ENCODE measurements at places on chromosomes 11 and 22. TPM values are rescaled to one million over a fixed set of nuclear protein-coding genes. Genes with fewer than 3 reads are reported as not detected.

DNA sequence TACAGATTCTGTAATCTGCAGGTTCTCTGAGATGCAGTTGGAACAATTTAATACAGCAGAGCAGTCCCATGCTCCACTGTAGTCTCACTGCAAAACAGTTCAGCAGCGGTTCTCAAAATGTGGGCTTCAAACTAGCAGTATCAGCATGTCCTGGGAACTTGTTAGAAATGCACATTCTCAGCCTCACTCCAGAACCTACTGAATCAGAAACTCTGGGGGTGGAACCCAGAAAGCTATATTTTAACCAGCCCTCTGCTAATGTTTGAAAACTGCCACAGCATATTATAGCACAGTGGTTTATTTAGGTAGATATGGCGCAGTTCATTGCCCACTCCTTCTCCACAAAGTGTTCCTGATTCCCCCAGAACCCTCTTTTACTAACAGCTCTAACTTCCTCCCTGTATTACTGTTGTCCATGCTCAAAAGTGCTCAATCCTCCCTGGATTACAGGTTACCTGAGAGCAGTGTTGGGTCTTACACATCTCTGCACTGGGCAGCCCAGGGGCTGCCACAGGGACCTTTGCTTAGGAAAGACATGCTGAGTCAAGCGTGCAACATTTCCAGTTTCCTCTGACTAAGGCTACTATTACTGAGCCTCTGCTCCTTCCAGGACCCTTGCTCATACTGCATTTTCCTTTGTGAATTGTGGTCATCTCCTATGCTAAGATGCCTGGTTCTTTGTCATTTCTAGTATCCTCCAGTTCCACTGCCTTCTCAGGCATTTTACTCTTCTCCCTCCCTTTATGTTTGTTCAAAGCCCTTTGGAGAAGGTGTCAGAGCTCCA is 7.7 kb upstream of the DGAT2 start:
- H3K36me3 ChIP-seq = no peaks in the 10 kb centered on the region
- no peak overlapping the region for H3K27ac ChIP-seq
- DNase-seq = peak; percentile 52
- H3K4me1 ChIP-seq = peaks cover 5% of the 10 kb centered on the region

GRCh38 chr22:20523086-20523983 is 15.9 kb downstream of the MED15 start:
- peak overlapping the region; percentile 58 for H3K27ac ChIP-seq
- DNase-seq = peak; percentile 62
- H3K36me3 ChIP-seq = peaks cover 2% of the 10 kb centered on the region
- H3K4me1 ChIP-seq = peaks cover 26% of the 10 kb centered on the region
- H3K27me3 ChIP-seq = no peaks in the 10 kb centered on the region

DNA sequence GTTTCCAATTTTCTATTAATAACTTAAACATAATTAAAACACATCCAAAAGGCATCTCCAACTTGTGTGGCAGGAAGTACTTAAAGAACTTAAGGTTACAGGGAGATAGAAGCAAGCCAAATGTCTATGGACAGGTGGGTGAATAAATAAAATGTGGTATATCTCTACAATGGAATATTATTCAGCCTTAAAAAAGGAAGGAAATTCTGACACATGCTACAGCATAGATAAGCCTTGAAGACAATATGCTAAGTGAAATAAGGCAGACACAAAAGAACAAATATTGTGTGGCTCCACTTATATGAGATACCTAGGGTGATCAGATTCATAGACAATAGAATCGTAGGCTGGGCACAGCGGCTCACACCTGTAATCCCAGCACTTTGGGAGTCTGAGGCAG is 109.6 kb downstream of the WT1 start:
- DNase-seq = no peak
- no peak overlapping the region for H3K27ac ChIP-seq
- H3K4me1 ChIP-seq = no peaks in the 10 kb centered on the region
- no peaks in the 10 kb centered on the region for H3K36me3 ChIP-seq
- H3K4me3 ChIP-seq = no peak overlapping the region

DNA sequence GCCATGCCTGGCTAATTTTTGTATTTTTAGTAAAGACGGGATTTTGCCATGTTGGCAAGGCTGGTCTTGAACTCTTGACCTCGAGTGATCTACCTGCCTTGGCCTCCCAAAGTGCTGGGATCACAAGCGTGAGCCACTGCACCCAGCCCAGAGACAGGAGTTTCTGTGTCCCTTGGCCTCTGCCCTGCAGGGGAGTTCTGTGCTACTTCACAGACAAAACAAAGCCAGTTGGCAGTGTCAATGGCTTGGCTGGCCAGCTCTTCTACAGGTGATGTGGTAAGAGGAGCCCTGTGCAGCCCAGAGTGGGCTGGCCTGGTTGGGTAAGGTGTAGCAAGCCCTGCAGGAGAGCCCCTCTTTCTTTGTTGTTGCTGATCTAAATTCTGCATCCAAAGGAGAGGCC is 60.5 kb upstream of the SHISAL1 start:
- H3K4me3 ChIP-seq = no peak overlapping the region
- no peak overlapping the region for H3K27ac ChIP-seq
- H3K4me1 ChIP-seq = no peaks in the 10 kb centered on the region
- no peaks in the 10 kb centered on the region for H3K27me3 ChIP-seq

GRCh38 chr11:110430267-110431050 is 711 bp downstream of the FDX1 start:
- peak overlapping the region; percentile 94 for H3K27ac ChIP-seq
- H3K27me3 ChIP-seq = no peaks in the 10 kb centered on the region
- H3K4me3 ChIP-seq = peak overlapping the region; percentile 70
- peaks cover 13% of the 10 kb centered on the region for H3K4me1 ChIP-seq
- DNase-seq = peak; percentile 57

GRCh38 chr22:50190941-50191741 is 5.4 kb downstream of the TRABD start:
- H3K4me1 ChIP-seq = peaks cover 29% of the 10 kb centered on the region
- peak overlapping the region; percentile 93 for H3K27ac ChIP-seq
- DNase-seq = peak; percentile 54
- H3K27me3 ChIP-seq = no peaks in the 10 kb centered on the region
- H3K36me3 ChIP-seq = no peaks in the 10 kb centered on the region

- H3K27ac ChIP-seq = no peak overlapping the region
- DNase-seq = no peak
- no peaks in the 10 kb centered on the region for H3K4me1 ChIP-seq
- no peaks in the 10 kb centered on the region for H3K27me3 ChIP-seq
- H3K4me3 ChIP-seq = no peak overlapping the region
Measured at GRCh38 chr22:19509191-19509590, 15.0 kb downstream of the CLDN5 start.

GRCh38 chr11:2867142-2867541 is 18.4 kb downstream of the CDKN1C start:
- no peak overlapping the region for H3K4me3 ChIP-seq
- no peak overlapping the region for H3K27ac ChIP-seq
- peaks cover 81% of the 10 kb centered on the region for H3K27me3 ChIP-seq
- H3K36me3 ChIP-seq = no peaks in the 10 kb centered on the region

DNA sequence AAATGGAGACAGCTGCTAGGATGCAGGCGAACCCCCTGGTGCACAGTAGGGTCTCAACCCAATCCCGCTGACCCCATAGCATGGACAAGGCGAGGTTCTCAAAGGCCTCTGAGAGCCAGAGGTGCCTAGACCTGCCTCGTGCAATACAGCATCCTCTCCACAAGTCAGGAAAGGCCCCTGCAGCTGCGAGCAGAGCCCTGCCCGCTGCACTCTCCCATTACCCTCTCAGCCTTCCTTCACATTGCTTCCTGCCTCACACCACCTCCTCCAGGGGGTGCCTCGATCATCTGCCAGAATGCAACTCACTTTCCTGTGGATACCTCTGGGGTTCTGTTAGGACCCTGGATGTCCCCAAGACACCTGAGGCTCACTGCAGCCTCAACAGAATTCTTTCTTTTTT is 42.8 kb upstream of the TCF20 start:
- no peak overlapping the region for H3K27ac ChIP-seq
- DNase-seq = no peak
- H3K36me3 ChIP-seq = no peaks in the 10 kb centered on the region
- H3K27me3 ChIP-seq = no peaks in the 10 kb centered on the region

- DNase-seq = no peak
- no peak overlapping the region for H3K4me3 ChIP-seq
- no peak overlapping the region for H3K27ac ChIP-seq
- no peaks in the 10 kb centered on the region for H3K36me3 ChIP-seq
Measured at GRCh38 chr11:17883946-17884345, 128.9 kb downstream of the SERGEF start.

- no peaks in the 10 kb centered on the region for H3K4me1 ChIP-seq
- H3K27ac ChIP-seq = no peak overlapping the region
- peaks cover 18% of the 10 kb centered on the region for H3K27me3 ChIP-seq
Measured at GRCh38 chr22:39155421-39155820, 2.9 kb upstream of the CBX7 start.

DNA sequence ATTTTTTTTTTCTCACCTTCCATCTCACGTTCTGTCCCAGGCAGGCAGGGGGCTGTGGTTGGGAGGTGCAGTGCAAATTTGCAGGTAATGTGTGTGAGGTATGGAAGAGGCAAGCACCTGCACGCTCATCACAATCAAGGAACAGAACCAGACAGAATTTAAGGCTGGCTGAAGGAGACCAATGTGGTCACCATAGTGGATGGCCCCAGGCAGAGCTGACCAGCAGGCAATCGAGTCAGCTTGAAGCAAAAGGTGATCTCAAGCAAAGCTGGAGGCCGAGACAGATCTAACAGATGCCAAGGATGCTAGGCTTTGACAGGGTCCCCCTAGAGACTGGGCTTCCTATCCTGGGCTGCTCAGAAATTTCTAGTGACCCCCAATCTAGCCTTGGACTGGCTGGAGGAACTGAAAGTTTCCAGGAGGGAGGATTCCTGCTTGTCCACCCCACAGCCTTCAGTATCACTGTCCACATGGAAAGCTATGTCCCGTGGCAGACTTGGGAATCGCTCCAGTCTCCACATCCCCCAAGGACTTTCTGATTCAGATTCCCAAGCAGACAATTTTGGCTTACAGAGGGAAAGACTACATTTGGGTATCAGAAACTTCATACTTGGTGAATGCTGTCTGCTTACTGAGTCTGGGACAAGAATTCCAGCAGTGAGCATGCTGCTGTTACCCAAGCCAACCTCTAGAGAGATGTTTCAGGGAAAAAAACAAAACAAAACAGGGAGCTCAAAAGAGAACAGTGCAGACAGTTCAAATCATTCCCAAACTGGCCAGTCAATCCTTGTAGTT is 9.0 kb upstream of the MICAL3 start:
- no peak overlapping the region for H3K4me3 ChIP-seq
- H3K27ac ChIP-seq = no peak overlapping the region
- H3K36me3 ChIP-seq = no peaks in the 10 kb centered on the region
- no peak for DNase-seq
- H3K27me3 ChIP-seq = peaks cover 12% of the 10 kb centered on the region

- no peaks in the 10 kb centered on the region for H3K4me1 ChIP-seq
- peak; percentile 60 for DNase-seq
- H3K27me3 ChIP-seq = no peaks in the 10 kb centered on the region
- no peak overlapping the region for H3K4me3 ChIP-seq
- no peaks in the 10 kb centered on the region for H3K36me3 ChIP-seq
Measured at GRCh38 chr11:36131721-36132397, 157.4 kb downstream of the COMMD9 start.

- no peaks in the 10 kb centered on the region for H3K27me3 ChIP-seq
- H3K4me1 ChIP-seq = no peaks in the 10 kb centered on the region
- no peak for DNase-seq
- H3K36me3 ChIP-seq = no peaks in the 10 kb centered on the region
Measured at GRCh38 chr11:131219646-131220045, 150.8 kb upstream of the NTM start.

- no peak overlapping the region for H3K27ac ChIP-seq
- H3K27me3 ChIP-seq = no peaks in the 10 kb centered on the region
- no peak overlapping the region for H3K4me3 ChIP-seq
Measured at GRCh38 chr11:132430429-132431062, 1060.1 kb downstream of the NTM start.

DNA sequence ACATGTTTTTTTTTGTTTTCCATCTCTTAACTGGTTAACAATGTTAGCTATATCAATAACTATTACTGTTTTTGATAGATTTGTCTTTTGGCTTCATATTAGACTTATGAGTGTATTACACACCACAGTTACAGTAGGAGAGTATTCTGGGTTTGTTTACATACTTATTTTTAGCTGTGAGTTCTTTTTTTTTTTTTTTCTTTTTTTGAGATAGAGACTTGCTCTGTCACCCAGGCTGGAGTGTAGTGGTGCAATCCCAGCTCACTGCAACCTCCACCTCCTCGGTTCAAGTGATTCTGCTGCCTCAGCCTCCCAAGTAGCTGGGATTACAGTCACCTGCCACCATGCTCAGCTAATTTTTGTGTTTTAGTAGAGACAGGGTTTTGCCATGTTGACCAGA is 28.0 kb downstream of the CNTF start:
- no peaks in the 10 kb centered on the region for H3K27me3 ChIP-seq
- no peaks in the 10 kb centered on the region for H3K36me3 ChIP-seq
- no peak overlapping the region for H3K4me3 ChIP-seq
- no peak for DNase-seq
- H3K4me1 ChIP-seq = no peaks in the 10 kb centered on the region

DNA sequence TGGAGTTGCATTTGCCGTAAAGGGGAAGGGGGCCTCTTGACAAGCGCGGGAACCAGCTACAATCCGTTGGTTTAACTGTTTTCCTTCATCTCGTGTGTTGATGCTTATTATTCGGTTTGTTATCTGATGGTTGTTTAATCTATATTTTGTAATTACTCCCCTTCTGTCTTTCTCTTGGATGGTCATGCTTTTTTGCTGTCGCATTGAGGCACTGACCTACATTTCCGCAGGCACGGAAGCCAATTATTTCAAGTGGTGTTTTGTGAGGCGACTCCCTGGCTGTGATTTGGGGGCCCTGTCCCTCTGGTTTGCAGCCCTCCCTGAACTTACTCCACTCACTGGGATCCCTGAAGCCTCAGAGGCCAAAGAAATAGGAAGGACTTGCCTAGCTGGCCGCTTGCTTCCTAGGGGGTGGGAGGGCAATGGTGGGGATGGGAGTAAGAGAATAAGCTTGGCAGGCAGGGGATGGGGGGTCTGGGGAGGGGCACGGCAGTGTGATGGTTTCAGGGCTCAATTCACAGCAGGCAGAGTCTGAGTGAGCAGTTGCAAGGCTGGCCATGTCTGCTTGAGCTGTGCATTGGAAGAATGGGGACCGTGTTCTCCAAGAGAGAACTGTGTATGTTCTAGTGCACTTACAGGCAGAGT is 165.8 kb upstream of the B3GAT1 start:
- no peaks in the 10 kb centered on the region for H3K27me3 ChIP-seq
- H3K27ac ChIP-seq = no peak overlapping the region
- DNase-seq = no peak
- no peaks in the 10 kb centered on the region for H3K36me3 ChIP-seq
- no peaks in the 10 kb centered on the region for H3K4me1 ChIP-seq

GRCh38 chr22:49446759-49447710 is 380.6 kb downstream of the BRD1 start:
- no peak for DNase-seq
- no peak overlapping the region for H3K27ac ChIP-seq
- H3K36me3 ChIP-seq = no peaks in the 10 kb centered on the region
- H3K4me1 ChIP-seq = peaks cover 6% of the 10 kb centered on the region

Gene OR5A2
- not detected for polyA plus RNA-seq

Gene CCDC15
- 2.2 TPM for polyA plus RNA-seq

Gene HEPHL1
- not detected for polyA plus RNA-seq

Gene BAIAP2L2
- polyA plus RNA-seq = 1.2 TPM

Gene ROM1
- polyA plus RNA-seq = 6.9 TPM

Gene TXNRD2
- polyA plus RNA-seq = 24.2 TPM
